ENCODE measurements at places on chromosomes 12 and 14.

- no peak for DNase-seq
Measured at GRCh38 chr12:7116916-7117315, 7.9 kb upstream of the C1RL start.

- DNase-seq, result no peak
Measured at GRCh38 chr12:132249689-132250478, 79.5 kb downstream of the GALNT9 start.

GRCh38 chr14:59283361-59283760 lies 94.9 kb downstream of the DAAM1 start:
- DNase-seq, result no peak

- no peak for DNase-seq
Measured at GRCh38 chr14:23102801-23103200, 2.0 kb downstream of the CIROP start.

- no peak for DNase-seq
Measured at GRCh38 chr14:20434701-20435581, 1.0 kb downstream of the KLHL33 start.

DNA sequence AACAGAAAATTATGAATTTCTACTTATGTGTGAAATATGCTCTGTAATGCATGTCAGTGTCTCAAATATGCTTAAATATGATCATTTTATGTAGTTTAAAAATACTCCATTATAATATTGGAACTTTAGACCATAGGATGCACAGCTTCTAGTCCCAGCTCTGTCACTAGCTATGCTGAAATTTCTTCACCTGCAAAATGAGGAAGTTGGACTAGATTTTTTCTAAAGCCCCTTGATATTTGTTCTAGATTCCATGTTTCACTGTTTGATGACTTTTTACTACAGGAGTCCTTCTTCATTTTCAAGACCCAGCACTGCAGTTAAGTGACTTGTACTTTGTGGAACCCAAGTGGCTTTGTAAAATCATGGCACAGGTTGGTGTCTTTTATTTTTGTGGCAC lies 90.1 kb downstream of the LRRK2 start:
- DNase-seq, result no peak

- DNase-seq, result no peak
Measured at GRCh38 chr14:88947646-88948598, 123.5 kb downstream of the TTC8 start.

GRCh38 chr12:16785953-16786352 lies 180.0 kb upstream of the LMO3 start:
- DNase-seq, result no peak

DNA sequence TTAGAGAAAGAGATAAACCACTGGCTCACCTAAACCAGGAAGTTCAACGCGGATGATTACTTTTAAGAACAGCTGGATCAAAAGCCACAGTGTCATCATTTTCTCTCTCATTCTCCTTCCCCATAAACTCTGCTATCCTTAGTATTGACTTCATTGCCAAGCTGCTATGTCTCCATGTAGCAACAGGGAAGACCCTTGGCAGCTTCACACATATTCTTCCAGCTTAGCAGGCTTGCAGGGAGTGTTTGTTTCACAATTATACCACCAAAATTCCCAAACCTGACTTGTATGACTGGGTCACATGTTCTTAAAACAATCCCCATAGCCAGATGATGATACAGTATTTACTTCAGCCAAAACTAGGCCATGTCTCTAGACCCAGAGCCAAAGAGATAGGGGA lies 235.5 kb downstream of the PAWR start:
- no peak for DNase-seq

- no peak for DNase-seq
Measured at GRCh38 chr14:20956376-20956976, 1.2 kb downstream of the RNASE2 start.

- DNase-seq, result no peak
Measured at GRCh38 chr12:31323391-31324115, 2.4 kb downstream of the SINHCAF start.
